Stimulated activated CD8-positive, alpha-beta memory T cell treated with anti-CD3 and anti-CD28 coated beads, Interleukin-15, amount 100 ng/mL, for 1 hour (primary cell): ENCODE measurements at places on chromosomes 3 and 15.

- DNase-seq: no peak
These were observed 66.9 kb downstream of the TLE3 start for GRCh38 chr15:70030851-70031250.

GRCh38 chr3:132174500-132174899, 139.7 kb upstream of the CPNE4 start:
- DNase-seq: no peak

GRCh38 chr3:182533394-182533793, 259.9 kb upstream of the ATP11B start:
- no peak for DNase-seq

GRCh38 chr3:123394391-123395020, 54.4 kb downstream of the ADCY5 start:
- no peak for DNase-seq

DNA sequence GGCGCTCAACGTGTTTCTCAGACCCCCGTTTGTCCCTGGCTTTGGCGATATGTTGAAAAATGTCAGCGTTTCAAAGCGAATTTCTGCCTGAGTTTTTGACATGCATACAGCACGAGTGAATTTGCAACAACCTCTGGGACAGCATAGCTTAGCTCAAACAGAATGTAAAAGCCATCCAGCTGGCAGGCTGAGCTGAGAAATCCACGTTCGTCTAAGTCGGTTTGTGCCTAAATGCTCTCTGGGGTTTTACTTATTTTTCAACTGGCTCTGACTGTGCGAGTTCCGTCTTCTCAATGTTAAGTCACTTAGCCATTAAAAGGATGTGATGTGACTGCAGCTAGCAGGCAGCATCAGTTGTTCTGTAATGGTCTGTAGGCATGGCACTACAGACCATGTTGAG, 243.5 kb upstream of the SLCO3A1 start:
- no peak for DNase-seq

- DNase-seq: no peak
These were observed 46.4 kb upstream of the SYNM start for GRCh38 chr15:99058421-99058870.

GRCh38 chr3:73614419-73614818, 10.3 kb downstream of the PDZRN3 start:
- DNase-seq: no peak
